Hindlimb muscle (tissue), 1 donor: ENCODE measurements at places on chromosomes 11 and 22.

DNA sequence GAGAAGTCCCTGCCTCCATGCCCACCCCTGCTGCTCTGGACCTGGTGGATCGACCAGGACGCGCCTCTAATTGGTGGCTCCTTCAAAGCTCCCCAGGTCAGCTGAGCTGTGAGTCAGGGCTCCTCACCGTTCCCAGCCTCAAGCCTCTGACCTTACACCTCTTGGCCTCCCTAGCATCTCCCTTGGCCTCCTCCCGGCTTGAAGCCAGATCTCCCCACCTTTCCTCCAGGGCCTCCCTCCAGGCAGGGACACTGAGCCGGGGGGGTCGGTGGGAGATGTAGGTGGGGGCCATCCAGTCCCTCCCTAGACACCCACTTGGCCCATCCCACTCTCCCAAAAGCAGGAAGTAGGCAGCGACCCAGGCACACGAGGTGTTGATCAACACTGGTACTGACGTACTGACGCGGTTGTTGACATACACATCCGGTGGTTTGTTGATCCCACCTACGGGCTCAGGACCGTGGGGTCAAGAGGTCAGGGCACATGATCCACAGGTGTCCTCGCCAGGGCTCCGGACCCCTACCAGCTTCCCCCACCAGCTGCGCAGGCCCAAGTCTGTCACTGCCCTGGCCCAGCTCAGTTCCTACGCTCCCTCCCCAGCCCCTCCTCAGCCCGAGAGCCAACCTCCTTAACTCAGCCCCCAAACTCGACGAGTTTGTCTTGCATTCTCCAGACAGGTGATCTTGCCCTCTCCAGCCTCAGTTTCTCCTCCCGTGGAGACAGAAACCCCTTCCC is 802 bp downstream of the ATG2A start:
- DNase-seq = no peak

DNA sequence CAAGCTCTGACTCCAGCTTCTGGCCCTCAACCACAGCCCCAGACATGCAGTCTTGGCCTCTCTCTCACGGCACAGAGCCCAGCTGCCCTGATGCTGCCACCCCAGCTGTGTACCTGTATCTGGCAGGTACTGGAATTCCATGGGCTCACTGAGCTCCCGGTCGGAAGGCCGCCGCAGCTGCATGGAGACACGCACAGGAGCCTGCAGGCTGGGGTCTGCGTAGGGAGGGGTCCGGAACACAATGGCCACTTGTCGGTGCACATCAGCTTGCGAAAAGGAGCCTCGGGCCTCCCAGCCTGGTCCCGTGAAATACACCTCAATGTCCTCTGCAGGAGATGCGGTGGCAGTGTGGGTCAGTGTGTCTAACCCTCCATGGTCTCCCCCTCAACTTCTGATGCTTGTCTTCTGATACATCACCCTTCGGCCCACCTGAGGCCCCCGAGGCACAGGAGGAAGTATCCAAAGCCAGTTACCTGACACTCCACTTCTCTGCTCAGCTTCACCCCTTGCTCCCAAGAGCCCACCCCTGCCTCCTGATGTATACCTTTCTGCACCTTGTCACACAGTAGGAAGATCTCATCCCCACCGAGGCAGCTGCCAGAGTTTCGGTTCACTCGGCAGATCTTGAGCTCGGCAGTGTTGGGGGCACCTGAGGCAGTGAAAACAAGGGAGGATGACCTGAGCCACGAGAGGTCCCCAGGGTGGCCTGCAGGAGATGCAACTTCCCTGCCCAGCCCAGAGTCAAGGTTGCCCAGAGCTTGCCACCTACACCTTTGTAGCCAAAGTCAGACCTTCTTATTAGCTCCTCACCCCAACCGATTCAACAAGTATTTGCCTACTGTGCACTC is 4.3 kb downstream of the RELA start:
- DNase-seq = no peak

DNA sequence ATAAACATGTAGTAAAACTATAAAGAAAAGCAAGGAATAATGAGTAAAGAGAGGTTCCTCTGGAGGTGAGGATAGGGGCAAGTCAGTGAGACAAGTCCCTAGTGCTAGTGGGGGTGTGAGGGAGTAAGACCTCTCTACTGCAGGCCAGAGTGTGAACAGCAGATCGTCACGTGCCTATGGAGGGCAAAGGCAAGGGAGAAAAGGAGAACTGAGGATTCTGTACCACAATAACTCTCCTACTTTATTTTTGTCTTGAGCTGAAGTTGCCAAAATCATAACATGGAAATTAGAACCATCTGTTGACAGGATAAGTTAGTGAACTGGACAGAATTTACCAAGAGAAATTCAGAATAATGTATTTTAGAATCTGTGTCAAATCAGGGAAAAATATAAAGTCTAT is 77.6 kb downstream of the ENTHD1 start:
- peak; percentile 23 for DNase-seq

GRCh38 chr11:84414920-84415319 is 1128.8 kb upstream of the CCDC90B start:
- DNase-seq = no peak

- no peak for DNase-seq
Observed at GRCh38 chr11:107139396-107139795, 121.1 kb upstream of the GUCY1A2 start.

DNA sequence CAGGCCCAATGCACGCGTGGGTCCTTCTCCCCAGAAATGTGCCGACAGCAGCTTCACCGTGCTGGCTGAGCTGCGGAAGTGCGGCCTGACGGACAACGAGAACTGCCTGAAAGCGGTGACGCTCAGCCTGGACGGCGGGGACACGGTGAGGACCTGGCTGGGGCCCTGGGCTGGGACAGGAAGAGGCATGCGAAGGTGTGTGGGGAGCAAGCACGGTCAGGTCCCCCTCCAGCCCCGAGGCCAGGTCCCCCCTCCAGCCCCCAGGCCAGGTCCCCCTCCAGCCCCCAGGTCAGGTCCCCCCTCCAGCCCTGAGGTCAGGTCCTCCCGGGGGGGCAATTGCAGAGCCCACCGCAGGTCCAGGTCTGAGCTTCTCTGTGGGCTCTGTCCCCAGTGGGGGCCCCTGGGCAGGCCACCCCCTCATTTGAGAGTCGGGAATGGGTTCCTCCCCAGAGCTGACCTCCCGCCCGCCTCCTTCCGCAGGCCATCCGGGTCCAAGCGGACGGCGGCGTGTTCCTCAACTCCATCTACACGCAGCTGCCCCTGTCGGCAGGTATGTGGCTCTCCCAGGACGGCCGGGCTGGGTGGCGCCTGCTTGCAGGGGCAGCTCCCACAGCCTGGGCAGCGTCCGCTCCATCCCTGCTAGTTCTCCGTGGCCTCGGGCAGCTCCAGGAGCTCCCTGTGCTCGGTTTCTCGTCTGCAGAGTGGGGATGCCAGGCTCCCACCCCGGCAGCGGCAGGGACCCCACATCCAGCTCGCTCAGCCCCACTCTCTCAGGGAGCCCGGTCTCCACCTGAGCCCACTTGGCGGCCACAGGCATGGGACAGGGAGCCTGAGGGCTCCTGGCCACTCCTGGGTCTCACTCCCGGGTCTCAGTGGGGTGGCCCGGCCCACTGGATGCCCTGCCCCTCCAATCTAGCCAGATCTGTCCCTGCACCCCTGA is 7.9 kb downstream of the MUC5B start:
- DNase-seq = no peak

DNA sequence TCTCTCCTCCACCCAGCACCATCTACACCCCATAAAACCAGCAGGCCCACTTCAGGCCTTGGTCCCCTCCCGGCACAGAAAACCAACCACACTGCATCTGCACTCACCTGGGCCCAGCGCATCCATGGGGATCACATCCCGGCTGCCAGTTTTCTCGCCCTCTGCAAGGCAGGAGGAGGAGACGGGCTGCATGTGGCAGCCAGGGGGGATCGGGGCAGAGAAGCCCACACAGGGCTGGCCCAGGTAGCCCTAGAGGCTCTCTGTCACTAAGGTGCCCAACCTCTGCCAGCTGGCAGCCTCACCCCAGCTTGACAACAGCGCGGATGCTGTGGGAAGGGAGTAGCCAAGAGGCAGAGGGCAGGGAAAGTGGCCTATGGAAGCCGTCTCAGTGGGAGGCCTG is 30.6 kb upstream of the TXNRD2 start:
- no peak for DNase-seq

- no peak for DNase-seq
Observed at GRCh38 chr22:33652615-33653014, 267.7 kb downstream of the LARGE1 start.

DNA sequence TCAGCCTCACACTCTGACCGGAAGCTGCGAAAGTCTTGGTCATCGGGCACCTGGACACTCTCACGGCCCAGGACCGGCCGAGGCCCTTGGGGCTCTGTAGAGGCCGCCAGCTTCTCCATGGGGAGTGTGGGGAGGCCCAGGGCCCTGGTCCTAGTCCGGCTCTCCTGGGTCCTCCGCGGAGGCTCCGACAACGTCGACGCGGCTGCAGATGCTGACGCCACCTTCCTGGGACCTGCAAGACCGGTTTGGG is 12.9 kb downstream of the STARD10 start:
- no peak for DNase-seq

DNA sequence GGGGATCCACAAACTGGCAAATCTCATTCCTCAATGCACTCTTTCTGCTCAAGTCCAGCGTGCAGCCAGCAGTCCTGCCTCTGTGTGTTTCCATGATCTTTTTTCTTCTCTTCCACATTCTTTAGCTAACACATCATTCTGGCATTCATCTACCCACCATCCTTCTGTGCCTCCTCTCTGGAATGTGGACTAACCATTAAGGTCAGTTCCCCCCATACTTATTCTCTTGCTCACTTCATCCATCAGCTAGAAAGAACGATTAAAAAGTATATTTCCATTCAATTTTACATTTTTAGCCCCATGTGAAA is 7.8 kb downstream of the KIRREL3 start:
- DNase-seq = no peak

GRCh38 chr11:21396342-21397008 is 727.1 kb downstream of the NELL1 start:
- no peak for DNase-seq
